Heart left ventricle (tissue), 16 donors: ENCODE measurements at places on chromosomes 12 and 14.

- DNase-seq = no peak
These were observed 28.5 kb downstream of the LGMN start for GRCh38 chr14:92719890-92720323.

DNA sequence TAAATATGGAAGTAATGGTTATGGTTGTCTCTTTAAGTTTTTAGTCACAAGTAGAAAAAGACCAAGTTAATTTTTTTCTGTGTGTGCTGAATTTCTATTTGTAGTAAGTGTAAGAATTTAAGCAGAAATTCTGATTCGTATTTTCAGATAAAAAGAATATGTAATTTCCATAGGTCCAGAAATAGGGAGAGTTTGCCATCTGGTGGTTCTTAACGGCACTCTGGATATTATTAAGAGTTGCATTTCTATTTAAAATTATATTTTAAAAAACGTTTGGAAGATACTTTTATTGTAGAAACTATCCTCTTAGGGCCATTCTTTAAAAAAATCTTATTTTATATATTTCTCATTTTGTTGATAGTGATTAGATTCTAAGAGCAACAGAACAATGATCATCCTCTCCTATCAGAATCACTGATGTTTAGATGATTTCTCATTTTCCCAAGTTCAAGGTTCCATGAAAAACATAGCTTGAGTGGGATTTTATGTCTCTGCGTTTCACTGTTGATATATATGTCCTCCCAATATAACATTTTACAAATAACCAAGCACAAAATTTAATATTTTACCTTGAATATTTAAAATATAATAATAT, 88.3 kb downstream of the LRRK2 start:
- DNase-seq = no peak

- no peak for DNase-seq
These were observed 21.5 kb upstream of the BEGAIN start for GRCh38 chr14:100608586-100609330.

DNA sequence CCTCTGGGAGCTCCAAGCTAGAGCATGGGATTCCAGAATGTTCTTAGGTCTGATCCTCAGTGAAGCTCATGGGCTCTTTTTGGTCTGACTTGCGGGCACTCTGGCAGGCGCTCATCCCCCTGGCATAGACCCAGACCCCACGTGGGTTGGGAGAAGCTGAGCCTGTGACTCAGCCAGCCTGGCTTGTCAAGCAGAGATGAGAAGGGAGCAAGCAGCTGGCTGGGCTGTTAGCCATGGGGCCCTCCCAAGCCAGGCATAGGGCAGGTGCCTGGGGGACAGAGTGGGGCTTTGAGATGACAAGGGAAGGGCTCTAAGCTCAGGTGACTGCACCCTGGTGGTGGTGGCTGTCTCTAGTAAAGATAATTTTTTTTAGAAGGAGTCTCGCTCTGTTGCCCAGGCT, 80.3 kb upstream of the NOS1 start:
- DNase-seq = peak; percentile 59

- DNase-seq = no peak
These were observed 42.3 kb upstream of the GLIPR1 start for GRCh38 chr12:75438059-75438754.

GRCh38 chr12:109817627-109818231, 15.5 kb downstream of the TRPV4 start:
- DNase-seq = no peak

- no peak for DNase-seq
These were observed 12.8 kb downstream of the ATP2B1 start for GRCh38 chr12:89695830-89696229.

DNA sequence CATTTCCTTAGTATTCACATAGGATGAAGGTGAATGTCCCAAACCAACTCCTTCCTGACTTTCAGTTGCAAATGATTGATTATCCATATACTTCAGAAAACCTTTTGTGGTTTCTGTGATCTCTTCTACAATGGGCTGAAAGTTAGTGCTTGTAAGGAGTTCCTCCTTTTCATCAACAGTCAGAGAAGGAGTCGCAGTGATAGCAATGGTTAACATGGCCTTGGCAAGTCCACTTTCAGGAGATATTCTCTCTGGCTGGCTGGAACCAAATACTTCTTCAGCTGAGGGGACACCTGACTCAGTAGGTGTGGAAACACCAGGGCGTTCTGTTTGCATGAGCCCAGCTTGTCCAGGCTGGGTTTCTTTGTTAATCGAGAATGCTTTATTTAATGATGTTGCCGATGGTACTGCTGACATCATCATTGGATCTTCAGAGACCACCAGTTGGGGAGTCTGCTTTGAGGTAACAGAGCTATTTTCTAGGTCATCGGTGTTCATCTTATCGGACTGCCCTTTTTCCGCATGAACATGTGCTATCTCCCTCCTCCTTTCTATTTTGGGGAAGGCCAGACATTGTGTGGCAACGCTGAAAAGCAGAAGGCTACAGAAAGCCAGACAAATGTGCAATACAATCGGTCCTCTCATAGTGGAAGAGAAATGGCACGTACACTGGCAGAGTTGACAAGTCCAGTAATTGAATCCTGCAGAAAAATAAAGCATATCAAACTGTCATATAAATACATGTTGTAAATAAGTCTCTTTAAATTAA, 13.1 kb downstream of the ARMH4 start:
- DNase-seq = no peak

- DNase-seq = peak; percentile 88
These were observed 13.9 kb upstream of the UBC start for GRCh38 chr12:124928095-124928911.

DNA sequence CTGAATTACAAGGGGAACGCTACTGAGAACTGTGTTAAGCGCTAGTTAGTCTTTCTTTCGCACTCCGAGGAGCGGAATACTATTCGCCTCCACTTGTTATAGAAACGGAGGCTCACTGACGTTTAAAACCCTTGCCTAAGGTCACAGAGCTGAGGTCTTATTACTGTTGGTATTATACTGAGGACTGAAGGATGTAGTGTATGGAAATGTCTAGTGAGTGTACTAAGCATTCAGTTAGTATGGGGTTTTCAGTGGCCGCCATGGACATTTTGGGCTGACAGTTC, 826 bp downstream of the ACADS start:
- DNase-seq = no peak

DNA sequence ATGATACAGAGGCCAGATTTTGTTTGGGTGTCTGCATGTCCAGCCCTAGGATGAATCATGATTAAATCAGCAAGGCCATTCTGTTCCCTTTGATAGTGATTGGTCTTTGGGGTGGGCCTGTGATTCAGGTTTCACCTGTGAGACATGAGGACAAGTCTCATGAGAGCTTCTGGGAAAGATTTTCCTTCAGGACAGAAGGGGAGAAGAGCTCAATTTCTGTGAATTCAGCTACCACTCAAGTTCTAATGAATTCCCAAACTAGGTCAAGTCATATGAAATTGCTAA, 73.4 kb downstream of the ZNF664 start:
- no peak for DNase-seq

DNA sequence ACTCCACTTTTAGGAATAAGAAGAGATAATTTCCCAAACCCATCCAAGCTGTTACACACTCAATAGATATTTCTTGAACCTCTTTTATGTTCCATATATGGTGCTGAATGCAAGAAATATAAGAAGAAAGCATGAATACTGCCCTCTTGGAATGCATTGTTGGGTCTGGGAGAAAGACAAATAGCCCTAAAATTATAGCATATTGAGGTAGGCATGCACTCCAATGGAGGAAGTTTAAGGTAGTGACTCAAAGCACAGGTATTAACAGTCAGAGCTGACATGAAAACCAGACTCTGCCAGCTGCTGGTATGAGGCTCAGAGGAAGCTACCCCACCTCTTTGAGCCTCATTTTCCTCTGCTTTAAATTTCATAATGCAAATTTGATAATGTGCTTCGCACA, 261.3 kb upstream of the NOS1 start:
- DNase-seq = no peak

GRCh38 chr14:58296726-58297125, 1.6 kb upstream of the ARID4A start:
- DNase-seq = no peak

GRCh38 chr14:98888927-98889835, 382.8 kb downstream of the BCL11B start:
- no peak for DNase-seq

DNA sequence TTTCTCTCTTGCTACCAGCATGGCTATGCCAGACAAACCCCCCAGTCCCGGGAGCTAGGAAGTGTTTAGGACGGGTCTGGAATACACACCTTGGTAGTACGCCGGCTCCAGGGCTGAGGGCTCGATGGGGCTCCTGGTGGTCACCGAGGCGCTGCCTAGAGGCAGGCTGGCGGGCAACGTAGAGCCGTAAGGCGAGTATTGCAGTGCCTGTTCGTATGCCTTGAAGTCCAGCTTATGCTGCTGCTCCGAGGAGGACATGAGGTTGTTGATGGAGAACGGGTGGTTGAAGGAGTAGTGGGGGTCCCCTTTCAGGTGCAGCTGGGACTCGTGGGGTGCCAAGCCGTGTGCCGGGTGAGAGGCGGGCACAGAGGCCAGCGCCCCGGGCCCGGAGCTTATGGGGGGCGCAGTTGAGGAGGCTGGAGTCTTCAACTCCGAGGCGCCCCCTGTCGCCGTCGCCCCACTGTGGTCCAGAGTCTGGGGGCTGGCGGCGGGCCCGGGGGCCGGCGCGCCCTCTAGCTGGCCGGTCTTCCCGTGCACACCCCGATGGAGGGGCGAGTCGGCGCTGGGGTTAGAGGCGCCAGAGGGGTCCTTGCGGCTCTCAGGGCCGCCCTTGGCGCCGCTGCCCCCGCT, 3.6 kb downstream of the FOXA1 start:
- no peak for DNase-seq

- DNase-seq = no peak
These were observed 6.4 kb downstream of the BCL11B start for GRCh38 chr14:99265571-99265970.

- no peak for DNase-seq
These were observed 371.9 kb downstream of the ATP23 start for GRCh38 chr12:58313091-58313855.

- no peak for DNase-seq
These were observed 189.3 kb downstream of the DACT1 start for GRCh38 chr14:58826845-58827686.

DNA sequence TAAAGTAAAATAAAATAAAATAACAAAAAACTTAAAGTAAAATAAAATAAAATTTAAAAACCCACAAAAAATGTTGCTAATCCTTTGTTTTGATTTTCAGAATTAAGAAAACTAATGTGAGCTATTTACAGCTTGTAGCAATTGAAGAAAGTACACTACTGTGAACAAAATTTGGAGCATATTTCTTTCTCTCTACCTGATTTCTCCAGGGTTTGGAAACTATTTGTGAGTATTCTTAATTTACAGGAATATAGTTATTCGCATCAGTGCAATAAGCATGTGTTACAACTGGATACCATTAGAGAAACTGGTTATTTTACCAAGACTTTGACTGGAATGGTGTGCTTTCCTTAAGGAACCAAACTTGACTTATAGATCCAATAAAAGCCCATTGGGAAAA, 86.1 kb upstream of the CNOT2 start:
- no peak for DNase-seq

DNA sequence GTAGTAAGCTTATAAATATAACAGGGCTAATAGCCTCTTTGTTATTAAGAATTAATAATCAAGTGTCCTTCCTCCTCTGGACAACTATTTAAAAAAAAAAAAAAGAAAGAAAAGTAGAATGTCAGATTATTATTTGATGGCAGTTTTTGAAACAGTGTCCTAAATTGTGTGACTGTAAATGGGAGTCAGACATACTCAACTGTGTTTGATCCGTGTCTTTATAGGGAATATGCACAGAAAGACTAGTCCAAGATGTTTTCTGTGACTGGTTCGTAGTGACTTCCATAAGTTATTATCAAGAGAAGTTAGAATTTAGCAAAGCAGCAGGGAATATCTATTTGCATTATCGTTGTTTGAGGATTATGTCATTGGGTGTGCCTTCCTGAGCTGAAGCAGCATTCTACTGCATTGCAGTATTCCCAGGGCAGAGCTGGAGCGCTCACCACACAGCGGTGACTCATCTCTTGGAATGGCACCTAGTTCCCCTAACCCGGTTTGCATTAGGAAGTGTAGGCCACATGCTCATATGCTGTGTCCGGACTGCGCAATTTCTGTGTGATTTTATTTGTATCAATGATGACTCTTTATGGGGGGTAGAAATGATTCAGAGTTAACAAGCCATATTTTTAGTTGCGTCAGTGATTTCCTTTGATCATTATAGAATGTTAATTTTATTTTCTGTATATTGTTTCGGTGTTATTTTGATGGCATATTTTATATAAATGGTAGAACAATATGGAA, 7.9 kb downstream of the DYNC1H1 start:
- DNase-seq = peak; percentile 90

GRCh38 chr14:80996049-80996901, 40.9 kb downstream of the TSHR start:
- peak; percentile 24 for DNase-seq

- DNase-seq = no peak
These were observed 30.6 kb upstream of the NFKBIA start for GRCh38 chr14:35435177-35435576.

DNA sequence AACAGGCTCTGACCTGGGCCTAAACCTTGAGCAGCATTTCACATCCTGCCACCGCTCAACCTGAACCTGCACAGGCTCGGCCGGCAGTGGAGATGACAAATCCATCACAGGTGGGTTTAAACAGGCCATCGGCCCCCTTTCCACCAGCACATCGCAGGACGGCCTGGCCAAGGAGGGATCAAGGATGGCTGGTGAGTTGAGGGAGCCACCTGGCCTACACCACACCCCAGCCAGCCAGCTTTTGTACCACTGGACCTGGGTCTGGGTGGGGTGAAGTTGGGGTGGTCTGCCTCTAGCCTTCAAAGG, 14.2 kb downstream of the MMAB start:
- DNase-seq = no peak

DNA sequence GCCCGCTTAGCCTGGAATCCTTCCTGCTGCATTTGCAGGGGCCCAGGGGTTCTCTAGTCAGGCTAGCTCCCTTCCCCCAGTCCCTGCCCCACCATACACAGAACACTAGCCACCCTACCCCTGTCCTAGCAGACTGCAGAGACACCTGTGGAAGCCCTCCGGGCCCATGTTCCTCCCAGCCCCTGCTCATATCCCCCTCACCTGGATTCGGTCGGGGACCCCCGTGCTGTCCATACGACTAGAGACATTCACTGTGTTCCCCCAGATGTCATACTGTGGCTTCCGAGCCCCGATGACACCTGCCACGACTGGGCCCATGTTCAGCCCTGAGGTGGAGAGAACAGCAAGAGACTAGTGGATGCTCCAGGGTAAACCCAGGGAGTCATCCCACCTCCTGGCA, 20.2 kb downstream of the ADCY6 start:
- no peak for DNase-seq
